ENCODE measurements at places on chromosomes 4 and X.

DNA sequence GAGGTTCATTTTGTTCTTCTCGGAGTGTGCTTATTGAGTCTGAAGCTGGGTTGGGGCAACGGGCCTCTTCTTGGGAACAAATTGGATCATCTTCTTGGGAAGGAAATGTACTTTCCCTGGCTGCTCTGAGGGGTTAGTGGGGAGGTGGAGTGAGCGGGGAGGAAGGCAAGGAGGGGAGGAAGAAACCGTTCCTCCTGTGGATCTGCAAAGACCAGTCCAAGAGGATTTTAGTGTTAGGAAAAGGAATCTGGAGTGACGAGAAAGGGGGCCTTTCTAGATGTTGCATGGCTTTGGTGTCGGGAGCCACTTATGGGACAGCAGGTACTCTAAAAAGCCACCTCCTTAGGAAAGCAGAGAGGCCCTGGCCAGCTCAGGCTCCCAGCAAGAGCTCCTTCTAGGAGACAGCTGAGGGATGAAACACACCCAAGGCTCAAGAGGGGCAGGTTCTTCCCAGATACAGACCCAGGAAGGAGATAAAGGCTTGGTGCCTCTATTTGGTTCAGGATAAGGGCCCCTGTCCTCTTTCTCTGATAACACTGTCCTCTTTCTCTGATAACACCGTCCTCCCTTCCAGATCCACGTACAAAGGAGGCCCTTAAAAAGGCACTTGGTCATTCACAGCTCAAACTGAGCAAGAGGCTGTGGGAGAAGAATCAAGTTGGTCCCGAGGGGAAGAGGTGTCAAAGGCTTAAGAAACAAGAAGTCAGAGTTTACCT is 451 bp downstream of the SOD3 start:
- no peak for DNase-seq

- DNase-seq: no peak
Observed at GRCh38 chr4:1018147-1019020, 7.0 kb downstream of the FGFRL1 start.

DNA sequence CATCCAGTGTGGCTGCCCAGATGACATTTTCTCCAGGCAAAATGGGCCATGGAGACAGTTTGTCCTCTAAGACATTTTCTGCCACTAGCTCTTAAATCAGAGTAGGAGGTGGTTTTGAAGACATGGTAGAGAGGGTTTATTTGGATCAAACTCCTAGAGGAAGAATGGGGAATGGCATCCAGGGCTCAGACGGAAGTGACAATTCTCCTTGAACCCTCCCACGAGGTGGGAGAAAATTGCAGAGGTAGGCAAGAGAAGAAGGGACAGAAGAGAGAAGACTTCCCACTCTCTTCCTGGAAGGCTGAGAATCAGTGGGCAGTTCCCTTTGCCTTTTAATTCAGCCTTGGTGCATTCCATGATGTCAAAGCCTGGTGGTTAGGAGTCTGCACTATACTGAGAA is 194.0 kb downstream of the SMIM20 start:
- no peak for DNase-seq

DNA sequence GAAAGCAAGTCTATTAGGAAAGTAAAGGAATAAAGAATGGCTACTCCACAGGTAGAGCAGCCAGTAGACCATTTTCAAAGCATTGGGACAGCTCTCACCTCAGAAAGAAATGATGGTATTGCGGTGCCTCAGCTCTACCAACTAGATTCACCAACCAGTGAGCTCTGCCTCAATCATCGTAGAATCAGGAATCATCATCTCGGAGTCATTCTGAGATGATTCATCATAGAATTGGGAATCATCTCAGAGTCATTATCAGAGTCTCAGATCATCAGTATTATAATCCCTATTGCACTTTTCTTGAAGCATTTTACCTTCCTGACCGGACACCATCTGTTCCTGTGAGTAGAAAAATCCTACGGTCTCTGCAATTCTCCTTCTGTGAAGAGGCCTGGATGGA is 17.5 kb upstream of the SAT1 start:
- no peak for DNase-seq

DNA sequence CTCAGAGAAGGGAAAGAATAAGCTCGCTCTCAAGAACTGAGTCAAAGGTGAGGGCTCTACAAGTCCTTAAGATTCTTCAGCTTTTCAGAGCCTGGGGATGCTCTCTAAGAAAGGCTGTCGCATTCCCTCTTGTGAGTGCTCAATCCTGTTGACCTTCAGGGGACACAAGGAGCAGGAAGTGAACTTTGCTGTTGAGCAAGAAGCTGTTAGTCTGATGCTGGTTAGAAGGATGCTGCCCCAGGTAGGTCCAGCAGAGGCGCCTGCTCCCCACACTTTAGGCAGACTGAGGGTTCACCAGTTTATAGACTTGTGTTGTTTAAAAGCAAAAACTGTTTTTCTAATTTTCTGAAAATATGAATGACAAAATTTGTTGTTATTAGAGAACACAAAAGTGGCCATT is 125.4 kb upstream of the SPOCK3 start:
- DNase-seq: no peak

GRCh38 chr4:101171747-101172146 is 175.6 kb downstream of the PPP3CA start:
- no peak for DNase-seq

DNA sequence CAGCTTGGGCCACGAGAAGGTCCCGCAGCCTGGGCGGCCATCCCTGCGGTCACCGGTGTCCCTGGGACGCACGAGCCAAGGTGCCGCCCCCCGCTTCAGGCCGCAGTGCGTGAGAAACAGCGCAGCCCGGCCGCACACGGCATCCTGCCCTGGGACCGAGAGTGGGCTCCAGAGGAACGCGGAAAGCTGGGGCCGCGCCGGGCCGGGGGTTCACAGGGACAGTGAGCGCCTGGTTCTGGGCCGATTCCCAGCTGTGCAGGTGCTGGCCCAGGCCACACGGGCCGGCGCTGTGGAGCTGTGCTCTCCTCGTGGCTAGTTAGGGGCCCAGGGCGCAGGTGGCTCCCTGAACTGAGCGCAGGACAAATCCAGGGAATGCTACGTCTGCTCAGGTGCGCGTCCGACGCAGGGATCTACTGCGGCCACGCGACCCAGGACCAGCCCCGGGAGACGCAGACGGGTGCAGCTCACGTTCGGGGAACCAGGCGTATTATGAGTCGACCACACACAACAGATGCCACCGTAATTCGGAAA is 25.8 kb upstream of the GTPBP6 start:
- DNase-seq: no peak

- DNase-seq: no peak
Observed at GRCh38 chrX:109343671-109344070, 138.2 kb downstream of the GUCY2F start.

DNA sequence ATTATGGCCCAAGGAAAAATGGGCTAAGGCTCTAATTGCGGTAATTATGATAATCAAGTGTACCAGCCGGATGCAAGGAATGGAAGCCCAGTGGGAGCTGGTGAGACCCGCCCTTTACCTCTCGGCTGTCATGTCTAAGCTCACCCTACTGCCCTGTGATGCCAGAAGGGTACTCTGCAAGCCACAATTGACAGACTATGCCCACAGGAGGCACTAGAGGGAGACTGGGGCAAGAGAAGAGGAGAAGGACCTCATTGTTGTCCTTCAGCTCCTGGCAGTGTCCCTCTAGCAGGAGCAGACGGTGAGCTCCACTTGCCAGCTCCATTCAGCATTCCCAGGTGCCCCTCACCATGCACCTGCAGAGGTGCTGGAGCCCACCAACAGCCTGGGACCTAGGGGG is 141.8 kb downstream of the SMIM20 start:
- no peak for DNase-seq

DNA sequence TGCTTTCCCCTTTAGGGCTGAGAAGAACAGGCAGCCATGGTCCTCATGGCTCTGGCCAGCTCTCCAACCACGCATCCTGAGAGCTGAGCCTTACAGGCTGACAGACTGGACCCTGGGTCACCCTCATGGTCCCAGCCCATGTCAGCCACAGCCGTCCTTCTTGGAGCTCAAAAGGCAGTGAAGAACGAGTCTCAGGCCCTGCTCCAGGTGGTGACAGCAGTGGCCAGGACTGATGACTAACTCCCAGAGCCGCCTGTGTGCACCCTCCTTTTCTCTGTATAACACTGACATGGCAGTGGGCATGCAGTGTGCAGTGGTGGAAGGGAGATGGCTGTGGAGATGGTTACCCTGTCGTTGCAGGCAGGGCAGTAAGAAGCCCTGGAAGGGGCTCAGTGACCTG is 10.3 kb upstream of the DUSP9 start:
- no peak for DNase-seq

- no peak for DNase-seq
Observed at GRCh38 chr4:39822662-39823061, 124.7 kb downstream of the UBE2K start.

DNA sequence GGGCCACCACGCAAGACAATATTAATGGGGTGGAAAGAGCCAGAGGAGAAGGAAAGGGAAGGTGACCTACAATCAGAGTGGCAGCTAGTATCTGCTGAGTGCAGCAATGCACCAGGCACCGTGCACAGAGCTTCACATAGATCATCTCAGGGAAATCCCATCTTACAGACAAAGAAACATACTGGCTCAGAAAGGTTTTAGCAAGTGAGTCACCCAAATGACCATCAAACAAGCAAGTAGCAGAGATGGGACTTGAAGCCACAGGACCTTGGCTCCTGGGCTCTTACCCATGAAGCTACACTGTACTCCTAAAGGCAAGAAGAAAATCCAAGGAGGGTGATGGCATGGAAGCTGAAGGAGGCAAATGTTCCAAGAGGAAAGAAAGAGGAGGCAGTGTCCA is 6.8 kb downstream of the ANXA5 start:
- no peak for DNase-seq

DNA sequence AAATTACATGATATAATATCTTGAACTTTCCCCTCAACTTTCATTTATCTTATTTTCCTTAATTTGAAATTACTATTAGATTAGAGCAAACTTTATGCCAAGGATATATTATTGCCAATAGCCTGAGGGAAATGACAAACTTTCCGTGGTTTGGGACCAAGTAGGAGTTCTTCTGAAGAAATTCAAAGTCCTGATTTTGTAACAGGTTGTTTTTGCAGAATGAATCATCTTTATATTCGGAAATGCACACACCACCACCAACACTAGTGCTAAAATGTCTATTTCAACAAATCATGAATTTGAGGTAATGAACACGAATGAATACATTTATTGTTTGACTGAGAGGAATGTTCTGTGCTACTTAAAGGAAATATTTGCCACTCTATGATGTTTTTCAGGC is 226.7 kb downstream of the GRIA2 start:
- DNase-seq: no peak

GRCh38 chrX:5176766-5177165 is 1051.9 kb downstream of the NLGN4X start:
- no peak for DNase-seq

DNA sequence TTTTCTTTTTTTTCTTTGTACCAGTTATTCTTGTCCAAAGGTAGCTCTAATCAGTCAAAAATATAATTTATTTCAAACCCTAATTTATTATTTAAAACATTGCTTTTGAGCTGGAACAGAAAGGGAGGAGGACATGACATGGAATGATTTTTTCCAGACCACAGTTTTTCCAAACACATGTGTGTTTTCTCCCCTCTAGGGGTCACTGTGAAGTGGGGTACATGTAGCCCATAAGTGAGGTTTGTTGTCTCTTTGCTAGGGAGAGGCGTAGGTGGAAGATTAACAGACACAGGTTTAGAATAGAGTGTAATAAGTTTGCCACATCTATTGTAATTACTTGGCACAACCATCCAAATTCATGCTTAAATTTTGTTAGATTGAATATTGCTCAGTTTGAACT is 83.0 kb downstream of the TNIP2 start:
- DNase-seq: no peak

DNA sequence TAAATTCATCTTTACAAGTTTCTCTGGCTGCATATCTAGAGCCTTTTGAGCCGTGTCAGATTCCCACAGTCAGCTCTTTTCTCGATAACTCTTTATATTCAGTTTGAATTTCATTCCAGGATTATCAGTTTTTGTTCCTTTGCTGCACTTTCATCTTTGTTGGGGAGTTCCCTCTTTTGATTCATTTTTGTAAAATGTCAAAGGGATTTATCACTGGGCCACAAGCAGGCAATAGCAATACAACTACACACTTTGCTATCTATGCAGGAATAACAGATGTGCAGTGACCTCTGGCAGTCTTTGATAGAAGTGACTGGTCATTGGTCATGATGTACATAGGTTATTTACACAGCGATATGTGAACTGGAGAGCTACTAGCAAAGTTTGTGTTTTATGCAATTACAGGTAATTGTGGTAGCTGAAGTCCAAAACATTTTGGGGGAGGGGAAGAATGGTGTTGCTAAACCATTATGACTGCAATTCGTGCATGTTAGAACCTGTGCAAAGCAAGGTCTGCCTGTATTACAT is 43.8 kb downstream of the HPGDS start:
- DNase-seq: no peak

DNA sequence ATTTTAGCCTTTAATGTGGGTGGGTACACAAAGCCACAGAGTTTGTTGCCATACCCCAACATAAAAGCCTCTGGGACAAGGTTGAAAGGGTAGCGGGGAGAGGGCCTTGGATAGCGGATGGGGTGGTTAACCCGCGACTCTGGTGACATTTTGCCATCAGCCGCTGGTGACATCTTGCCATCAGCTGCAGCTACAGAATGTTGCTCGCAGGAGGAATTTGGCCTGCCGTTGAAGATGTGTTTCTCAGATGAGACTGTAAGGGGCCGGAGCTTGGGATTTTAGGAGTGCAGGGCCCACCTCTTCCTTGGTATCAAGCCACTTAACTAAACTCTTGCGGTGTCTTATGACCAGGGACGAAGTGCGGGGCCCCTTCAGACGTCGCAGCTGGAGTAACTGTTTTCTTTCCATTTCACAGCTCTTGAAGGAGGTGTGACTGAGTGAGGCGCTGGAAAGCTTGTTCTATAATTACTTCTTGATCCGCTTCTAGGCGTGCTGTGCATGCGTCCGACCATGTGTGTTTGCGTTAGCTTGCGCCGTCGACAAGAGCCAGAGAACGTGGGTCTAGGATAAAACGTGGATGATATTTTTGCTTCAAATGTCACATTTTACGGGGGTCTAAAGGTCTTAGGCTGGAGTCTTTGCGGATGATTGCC is 820 bp upstream of the RASL11B start:
- no peak for DNase-seq

GRCh38 chr4:818106-818921 is 7.6 kb downstream of the CPLX1 start:
- no peak for DNase-seq

GRCh38 chr4:721261-722168 is 15.9 kb downstream of the PCGF3 start:
- DNase-seq: no peak

DNA sequence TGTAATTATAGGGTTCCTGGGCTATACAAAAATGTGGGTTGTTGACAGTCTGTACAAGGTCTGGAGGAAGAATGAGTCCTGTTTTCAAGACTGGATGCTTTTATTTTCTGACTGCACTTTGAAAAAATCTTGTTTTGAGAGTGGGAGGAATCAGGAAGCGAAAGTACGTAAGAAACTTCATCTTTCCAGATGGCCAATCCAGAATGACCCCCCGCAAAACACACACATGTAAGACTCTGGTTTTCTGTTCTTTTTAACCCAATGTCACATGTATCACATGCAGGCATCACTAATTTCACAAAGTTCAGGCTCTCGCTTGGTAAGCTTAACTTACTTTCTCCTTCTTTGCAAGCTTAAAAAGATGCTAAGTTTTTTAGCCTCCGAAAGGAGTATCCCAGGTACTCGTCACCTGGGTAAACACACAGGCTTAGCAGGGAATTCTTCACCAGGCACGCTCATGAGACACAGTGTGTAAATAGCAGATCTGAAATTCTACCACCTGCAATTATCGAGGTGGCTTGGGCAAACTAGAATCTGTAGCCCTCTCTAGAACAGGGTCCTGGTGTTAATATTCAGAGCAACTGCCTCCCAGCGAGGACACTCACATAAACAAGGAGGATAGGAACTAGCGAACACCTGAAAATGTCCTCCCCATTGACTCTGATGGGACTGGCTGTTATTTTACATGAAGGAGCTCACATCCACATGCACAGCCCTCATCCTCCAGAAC is 90.7 kb downstream of the NSUN7 start:
- no peak for DNase-seq
